Naive thymus-derived CD8-positive, alpha-beta T cell (primary cell): ENCODE measurements at places on chromosomes 6 and 20. TPM values are rescaled to one million over a fixed set of nuclear protein-coding genes. Genes with fewer than 3 reads are reported as not detected.

BPIFB2 gene
- polyA plus RNA-seq = not detected

TRIM26 gene
- 27.6 TPM for polyA plus RNA-seq

ADGRF1 gene
- not detected for polyA plus RNA-seq

TMEM244 gene
- not detected for polyA plus RNA-seq

TMEM151B gene
- polyA plus RNA-seq = not detected
